ENCODE measurements at places on chromosomes 2 and 18.

DNA sequence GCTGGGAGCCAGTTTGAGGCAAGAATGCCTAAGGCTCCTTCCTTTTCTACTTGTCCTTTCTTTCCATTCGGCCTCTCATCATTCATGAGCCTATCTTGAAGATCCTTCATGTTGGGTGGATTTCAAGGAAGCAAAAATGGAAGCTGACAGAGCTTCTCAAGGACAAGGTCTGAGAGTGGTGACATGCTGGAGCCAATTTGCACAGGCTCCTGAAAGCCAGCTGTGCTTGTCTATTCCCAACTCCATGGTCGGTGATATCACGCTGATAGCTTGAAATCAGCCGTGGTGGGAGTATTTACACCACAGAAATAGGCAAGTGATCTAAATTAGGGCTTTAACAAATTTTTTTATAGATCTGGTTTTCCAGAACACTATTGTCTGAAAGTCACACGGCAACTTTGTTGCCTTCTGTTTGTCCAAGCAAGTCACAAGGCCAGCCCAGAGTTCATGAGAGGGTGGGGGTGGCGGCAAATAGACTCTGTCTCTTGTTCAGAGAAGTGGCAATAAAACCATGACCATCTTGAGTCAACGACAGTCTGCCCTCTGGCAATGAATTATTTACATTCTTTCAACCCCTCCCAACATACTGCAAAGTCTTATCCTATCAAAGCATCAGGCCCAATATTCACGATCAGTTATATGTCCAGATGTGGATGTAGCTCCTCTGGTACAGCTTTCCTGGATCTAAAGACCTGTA is 49.9 kb upstream of the SLC35F5 start:
- no peak for DNase-seq

- DNase-seq: no peak
Observed at GRCh38 chr2:71910277-71910676, 237.4 kb downstream of the CYP26B1 start.

DNA sequence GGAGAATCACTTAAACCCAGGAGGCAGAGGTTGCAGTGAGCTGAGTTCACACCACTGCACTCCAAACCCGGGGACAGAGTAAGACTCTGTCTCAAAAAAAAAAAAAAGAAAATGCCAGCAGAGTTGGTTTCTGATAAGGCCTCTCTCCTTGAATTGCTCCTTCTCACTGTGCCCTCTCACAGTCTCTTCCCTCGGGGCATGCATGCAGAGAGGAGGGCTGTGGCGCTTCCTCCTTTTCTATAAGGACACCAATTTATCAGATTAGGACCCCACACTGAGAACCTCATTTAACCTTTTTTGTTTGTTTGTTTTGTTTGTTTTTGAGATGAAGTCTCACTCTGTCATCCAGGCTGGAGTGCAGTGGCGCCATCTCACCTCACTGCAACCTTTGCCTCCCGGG is 110.5 kb downstream of the ZFP36L2 start:
- DNase-seq: no peak

DNA sequence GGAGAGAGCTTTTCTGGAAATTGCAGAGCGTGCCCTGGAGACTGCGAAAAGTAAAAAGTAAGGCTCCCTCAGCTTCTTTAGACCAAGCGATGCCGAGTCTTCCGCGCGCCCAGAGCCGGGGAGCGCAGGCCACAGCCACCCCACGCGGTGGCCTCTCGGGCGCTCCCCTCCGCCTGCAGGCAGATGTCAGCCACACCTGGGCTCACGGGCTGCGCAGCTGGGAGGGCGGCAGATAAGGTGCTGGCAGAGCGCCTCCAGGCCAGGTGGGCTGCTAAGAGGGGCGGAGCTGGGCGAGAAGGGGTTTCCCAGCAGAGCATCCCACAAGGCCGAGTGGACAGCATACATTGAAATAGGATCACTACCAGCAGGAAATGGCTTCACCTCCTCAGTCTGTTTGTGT is 81.7 kb downstream of the ARHGEF4 start:
- no peak for DNase-seq

GRCh38 chr18:49617865-49618264 is 56.0 kb downstream of the LIPG start:
- DNase-seq: no peak

DNA sequence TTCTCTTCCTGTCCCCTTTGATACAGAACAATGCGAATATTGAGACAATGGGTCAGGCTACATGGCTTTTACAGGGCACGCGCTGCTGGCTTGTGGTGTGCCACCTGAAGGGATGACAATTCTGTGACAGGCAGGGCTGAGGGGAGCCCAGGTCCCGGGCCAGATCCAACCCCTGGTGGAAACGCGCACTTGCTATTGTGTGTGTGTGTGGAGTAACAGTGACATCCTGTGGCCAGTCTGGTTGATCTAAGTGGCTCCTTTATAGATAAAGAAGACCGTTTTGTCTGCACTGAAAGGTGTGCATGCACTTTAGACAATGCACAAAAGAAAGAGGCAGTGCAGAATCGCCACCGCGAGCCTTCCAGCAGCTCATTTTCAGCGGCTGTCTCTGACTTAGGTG is 273.6 kb downstream of the HRH4 start:
- DNase-seq: no peak

GRCh38 chr2:24083567-24084385 is 858 bp downstream of the TP53I3 start:
- DNase-seq: peak; percentile 82

GRCh38 chr2:14654835-14655282 is 22.3 kb downstream of the LRATD1 start:
- no peak for DNase-seq

- DNase-seq: no peak
Observed at GRCh38 chr2:102367331-102367971, 11.9 kb downstream of the IL18R1 start.

DNA sequence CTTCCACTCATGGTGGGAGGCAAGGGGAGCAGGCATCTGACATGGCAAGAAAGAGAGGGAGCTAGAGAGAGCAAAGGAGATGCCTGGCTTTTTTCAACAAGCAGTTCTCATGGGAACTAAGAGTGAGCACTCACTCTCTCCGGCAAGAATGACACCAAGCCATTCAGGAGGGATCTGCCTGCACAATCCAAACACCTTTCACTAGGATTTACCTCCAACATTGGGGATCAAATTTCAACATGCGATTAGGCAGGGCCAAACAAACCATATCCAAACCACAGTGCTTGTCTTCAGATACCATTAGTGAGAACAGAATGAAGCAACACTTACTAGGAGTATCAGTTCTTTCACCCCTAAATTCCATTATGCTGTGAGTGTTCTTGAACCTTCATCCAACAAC is 77.3 kb downstream of the FIGN start:
- no peak for DNase-seq

- DNase-seq: no peak
Observed at GRCh38 chr2:176095421-176095820, 2.9 kb downstream of the HOXD13 start.

DNA sequence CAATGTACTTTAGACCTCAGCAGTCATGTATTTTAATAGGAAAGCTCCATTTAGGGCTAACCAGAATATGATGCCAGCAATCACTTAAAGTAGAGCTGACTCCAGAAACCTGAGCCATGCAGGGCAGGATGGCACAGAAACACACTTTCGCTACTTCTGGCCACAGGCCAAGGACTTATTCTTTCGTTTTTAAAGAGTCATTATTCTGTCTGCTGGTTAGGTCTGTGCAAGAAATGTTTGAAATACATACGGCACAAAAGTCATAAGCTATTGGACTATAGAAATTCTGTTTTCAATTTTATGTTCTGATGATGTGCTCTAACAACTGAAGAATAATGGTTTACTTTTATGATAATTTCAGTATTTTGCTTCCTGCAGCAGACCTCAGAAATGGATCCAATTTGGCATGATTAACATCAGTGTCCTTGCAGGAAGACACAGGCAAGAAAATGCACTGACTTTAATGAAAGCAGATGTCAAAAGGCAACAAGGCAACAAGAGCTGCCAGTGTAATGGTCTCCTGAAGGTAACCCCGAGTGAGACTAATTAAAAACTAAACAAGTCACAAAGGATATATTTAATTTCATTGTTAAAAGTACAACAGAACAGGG is 114.4 kb upstream of the CHRNA1 start:
- DNase-seq: peak; percentile 37

GRCh38 chr2:30192314-30192713 is 39.0 kb upstream of the LBH start:
- no peak for DNase-seq

- no peak for DNase-seq
Observed at GRCh38 chr2:106184394-106184793, 9.7 kb downstream of the UXS1 start.

DNA sequence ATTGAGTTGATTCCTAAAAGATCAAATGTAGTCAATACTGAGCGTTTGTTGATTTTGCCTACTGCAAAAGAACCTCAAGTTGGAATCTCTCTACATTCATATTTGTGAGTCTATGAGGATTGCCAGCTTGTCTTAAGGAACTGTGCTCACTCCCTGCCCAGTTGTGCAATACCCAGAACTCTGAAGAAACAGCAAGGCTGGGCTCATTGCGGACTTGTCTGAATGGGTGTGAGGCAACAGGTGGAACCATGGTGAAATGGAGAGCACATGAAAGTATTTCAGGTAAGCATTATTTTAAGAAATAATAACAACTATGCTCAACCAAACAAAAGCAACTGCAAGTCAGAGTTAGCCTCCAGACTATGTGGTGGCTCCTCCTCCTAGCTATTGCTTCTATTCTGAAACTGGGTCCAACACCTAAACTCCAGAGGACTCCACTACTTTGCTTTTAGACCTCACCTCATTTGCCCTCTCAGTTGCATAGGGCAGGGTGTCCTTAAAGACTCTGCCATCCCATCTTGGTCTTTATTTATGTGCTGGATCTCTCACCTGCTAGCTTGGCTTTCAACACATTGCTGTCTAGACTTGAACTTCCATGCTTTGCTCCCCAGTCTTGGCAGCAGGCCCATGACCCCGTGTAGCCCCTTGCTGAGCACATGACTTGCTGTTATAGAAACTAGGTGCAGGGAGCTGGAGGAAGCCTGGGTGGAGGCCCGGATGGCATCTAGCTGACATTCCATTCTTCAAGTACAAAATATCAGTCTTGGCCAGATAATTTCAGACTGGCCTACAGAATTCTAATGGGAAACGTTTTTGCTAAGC is 94.8 kb upstream of the ARL5A start:
- peak; percentile 4 for DNase-seq

GRCh38 chr2:37610638-37611289 is 60.7 kb downstream of the CDC42EP3 start:
- DNase-seq: peak; percentile 65

GRCh38 chr18:26920644-26921043 is 55.1 kb upstream of the AQP4 start:
- no peak for DNase-seq

DNA sequence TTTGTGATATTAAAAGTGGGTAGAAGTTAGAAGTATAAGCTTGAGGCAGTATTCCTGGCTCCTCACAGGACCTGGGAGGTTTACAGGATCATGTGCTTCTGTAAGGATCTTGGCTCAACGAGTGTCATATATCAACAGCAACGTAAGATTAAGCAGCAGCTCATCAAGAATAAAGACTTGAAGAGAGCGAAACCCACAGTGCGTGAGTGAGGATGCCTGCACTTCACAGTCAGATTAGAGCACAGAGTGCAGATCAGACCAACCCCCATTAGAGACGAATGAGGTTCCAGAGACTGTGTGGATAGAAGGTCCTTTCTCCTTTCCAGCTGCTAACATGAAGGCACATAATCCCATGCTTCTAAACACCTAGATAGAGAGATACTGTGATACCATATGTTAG is 1656.7 kb upstream of the NXPH2 start:
- no peak for DNase-seq

DNA sequence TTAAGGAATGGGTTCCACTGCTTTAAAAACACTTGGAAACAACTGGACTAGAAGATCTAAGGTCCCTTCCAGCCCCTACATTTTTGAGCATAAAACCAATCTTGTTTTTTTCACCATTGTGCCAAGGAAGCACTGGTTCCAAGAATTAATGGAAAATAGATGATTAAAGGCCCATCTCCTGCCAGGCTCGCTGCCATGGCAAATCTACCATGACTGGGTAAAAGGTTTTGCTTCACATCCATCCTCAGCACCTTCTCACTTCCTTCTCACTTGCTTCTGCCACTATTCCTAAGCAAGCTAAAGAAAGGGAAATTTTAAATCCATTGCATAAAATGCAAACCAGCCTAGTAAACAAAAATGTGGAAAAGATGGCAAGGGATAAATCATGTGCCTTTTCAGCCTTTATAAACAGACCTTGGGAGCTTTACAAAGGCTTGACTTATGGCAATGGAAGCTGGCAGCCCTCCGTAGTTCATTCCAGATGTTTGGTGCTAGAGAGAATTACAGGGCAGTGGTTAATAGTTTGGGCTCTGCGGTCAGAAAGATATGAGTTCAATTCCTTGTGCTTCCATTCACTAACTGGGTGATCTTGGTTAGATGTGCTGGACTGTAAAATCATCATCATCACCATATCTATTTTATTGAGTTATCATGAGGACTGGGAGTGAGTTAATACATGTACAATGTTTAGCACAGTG is 27.0 kb upstream of the ST3GAL5 start:
- no peak for DNase-seq

DNA sequence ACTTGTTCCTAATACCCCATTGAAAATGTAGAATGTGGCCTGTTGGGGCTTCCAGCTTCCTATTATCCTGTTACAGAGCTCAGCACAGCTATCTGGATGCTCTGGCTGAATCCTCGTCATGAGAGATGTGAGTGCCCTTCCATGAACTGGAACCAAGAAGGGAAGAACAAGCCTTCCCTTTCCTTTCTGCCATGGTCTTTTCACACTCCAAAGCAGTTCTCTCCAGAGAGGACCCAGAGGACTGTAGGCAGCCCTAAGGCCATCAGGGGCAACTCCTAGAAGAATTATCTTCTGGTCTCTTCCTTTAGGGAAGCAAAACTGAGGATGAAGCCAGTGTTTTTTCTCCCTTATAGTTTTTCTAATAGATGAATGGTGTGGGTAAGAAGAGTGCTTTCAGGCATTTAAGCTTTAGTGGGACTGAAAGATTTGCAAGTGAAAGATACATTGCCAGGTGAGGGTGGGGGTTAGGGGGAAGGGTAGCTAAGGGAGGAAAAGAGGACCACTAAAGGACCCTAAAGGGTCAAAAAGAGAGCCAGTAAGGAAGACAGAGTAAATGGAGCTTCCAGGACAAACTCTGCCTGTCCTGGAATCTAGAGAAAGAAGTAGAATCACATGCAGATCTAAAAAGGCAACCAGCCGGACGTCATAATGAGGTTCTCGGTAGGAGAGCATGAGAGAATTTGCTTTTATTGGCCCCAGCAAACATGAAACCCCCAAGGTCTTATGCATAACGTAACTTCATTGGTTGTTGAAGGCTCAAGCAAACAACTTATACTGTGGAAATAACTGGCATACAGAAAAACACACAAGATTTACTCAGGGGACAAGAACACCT is 12.4 kb upstream of the XPO1 start:
- DNase-seq: no peak

Measured in skin of body (tissue), 3 donors.